ENCODE measurements at places on chromosomes 13 and 19.

GRCh38 chr19:49890349-49891311 lies 6.1 kb downstream of the IL4I1 start:
- peak; percentile 32 for DNase-seq

DNA sequence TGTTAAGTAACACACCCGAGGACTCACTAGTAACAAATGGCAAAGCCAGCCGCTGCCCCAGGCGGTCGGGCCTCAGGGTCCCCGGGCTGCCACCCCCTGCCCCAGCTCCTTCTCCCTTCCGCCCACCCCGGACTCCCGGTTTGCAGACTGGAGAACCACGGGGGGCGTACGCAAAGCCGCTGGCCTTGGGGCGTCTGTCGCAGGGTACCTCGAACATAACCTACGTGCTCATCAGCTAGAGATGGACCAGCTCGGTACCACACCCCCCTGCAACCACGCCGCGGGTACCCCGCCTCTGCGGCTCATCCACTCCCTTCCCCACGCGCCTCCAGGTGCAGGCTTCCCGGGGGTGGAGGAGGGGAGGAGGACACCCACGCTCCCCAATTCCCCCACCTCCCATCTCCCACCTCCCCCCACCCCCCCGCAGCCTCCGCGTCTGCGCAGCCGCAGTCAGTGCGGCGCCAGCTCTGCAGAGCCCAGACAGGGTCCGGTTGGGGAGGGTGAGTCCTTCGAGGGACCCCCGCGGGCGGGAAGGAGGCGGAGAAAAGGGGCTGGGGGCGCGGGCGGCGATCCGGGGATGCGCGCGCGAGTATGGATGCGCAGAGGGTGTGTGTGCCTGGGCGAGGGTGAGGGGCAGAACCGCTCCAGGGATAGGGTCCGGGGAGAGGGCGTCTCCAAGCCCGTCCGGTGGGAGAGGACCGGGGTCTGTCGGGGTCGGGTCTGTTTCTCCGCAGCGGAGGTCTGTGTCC lies at the start of gene SMIM17:
TSS of gene SMIM17 (plus strand) at position 449 of the 749 bp plus-strand sequence. CDS start 2,509 bp downstream, outside the sequence.
- no peak for DNase-seq

DNA sequence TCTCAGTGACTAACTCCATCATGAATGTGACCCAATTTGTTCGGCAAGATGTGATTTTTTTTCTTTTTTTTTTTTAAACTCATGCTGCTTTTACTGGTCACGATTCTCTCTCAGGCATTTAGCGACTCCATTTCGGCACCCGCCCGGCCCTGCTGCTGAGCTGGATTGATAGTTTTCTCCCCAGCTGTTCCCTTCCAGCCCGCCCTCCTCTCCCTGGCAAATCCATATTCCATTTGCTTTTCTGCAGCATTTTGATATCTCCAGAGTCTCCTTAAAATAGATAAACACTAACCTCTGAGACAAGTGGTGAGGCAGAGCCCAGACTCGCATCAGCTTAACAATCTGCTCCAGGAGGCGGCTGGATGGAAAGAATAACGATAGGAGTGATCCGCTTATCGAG lies 55.5 kb upstream of the KATNAL1 start:
- no peak for DNase-seq

DNA sequence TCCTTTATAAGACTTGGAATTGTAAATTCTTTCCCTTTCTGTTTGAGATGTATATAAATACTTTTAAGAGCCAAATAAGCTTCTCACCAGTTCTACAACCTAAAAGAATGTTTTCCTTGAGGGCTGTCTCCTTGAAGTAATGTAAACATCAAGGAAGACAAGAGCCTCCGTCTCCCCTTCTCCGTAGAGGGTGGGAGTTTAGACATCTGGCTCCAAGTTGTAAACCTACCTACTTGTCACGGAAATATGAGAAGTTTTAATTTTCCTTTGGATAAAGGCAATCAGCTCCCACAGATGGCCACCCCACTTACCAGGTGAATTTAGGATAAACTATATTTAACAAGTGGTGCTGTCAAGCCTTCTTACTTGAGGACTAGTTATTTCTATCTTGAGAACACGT lies 237.9 kb downstream of the NALCN start:
- no peak for DNase-seq

DNA sequence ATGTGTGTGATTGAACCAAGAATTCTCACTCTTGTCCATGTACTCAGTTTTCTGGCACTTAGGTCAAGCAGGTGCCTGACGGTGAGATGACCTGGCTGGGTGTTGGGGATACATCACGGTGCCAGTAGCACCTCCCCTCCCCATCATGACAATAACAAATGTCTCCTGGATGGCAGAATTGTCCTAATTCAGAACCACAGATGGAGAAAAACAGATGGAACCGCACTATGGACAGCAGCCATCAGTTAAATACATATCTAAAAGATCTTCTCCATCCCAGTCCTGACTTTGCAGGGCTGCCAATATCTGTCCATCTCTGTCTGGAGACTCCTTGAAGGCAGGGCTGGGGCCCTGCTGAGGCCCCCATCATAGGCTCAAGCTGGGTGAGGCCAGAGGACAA lies 126.9 kb downstream of the PTPRS start:
- DNase-seq, result no peak

GRCh38 chr19:12721656-12722565 lies 1.8 kb downstream of the TNPO2 start:
- peak; percentile 51 for DNase-seq

- DNase-seq, result no peak
Measured at GRCh38 chr19:57068921-57069697, 50.7 kb upstream of the USP29 start.
